ENCODE measurements at places on chromosomes 6 and 20. TPM values are rescaled to one million over a fixed set of nuclear protein-coding genes. Genes with fewer than 3 reads are reported as not detected.

GRCh38 chr6:31125586-31126363 lies 5.5 kb upstream of the CDSN start:
- DNase-seq = no peak

- DNase-seq = no peak
These were observed 18.7 kb downstream of the DIDO1 start for GRCh38 chr20:62907384-62908317.

The HFE gene
- total RNA-seq = 2.1 TPM

The MLIP gene
- total RNA-seq = not detected

DNA sequence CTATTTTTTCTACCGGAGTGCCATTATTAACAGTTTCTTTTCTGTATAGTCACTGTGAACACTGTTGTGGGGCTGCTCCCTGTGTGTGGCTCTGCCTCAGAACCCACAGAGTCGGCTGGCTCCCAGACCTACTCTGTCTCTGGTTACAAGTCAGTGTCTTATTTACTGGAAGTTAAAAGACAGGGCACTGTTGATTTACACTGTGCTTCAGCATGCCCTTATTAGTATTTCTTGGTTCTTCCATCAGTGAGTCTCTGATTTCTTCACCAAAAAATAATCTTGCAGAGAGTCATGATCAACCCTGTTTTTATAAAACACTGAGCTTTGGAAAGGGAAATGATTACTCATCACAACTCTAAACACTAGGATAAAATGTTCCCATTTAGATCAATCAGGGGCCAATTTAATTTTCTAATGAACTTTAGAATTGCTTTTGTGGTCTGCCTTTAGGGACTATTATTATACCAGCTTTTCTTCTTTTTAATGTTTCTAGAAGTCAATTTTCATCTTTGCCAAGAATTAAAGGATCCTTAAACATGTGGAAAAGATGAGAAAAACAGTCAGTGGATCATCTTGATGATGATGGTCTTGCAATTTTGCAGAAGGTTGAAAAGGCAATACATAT lies 92.6 kb downstream of the UTRN start:
- DNase-seq = no peak

DNA sequence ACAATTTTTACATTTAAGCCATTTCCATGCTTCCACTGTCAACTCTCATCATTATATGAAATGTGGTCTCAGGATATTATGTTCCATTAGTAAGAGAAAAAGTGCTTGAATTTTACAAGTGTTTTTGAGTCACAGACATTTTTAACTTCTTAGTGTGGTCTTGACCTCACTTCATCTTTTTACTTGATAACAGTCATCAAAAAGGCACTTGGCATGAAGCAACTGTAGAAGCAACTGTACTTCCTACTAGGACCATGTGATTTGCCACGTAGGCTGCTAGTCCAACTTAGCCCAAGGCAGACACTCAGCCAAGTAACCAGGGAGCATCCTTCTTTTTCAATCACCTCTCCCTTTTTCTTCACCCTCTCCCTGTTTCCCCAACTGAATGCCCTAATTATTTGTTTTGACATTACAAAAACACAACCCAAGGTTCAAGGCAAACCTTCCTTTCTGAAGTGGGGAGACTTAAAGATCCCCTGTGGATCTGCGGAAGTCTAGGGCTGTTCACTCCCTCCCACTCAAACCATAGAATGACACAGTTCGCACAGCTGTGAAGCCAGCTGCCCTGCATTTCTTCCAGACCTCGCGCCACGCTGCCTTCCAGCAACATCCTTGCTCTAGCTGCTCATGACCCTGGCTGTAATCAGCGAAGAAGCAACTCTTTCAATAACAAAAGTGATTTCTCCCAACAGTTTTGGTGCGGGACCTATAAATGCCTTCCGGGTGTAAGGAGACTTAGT lies 45.0 kb downstream of the PHACTR1 start:
- DNase-seq = no peak

GRCh38 chr6:12977206-12977605 lies 260.6 kb downstream of the PHACTR1 start:
- no peak for DNase-seq

The TMEM244 gene
- not detected for total RNA-seq

GRCh38 chr6:142530566-142530965 lies 228.8 kb downstream of the ADGRG6 start:
- DNase-seq = no peak

- DNase-seq = no peak
These were observed 32.1 kb downstream of the BEND3 start for GRCh38 chr6:107083047-107083768.

DNA sequence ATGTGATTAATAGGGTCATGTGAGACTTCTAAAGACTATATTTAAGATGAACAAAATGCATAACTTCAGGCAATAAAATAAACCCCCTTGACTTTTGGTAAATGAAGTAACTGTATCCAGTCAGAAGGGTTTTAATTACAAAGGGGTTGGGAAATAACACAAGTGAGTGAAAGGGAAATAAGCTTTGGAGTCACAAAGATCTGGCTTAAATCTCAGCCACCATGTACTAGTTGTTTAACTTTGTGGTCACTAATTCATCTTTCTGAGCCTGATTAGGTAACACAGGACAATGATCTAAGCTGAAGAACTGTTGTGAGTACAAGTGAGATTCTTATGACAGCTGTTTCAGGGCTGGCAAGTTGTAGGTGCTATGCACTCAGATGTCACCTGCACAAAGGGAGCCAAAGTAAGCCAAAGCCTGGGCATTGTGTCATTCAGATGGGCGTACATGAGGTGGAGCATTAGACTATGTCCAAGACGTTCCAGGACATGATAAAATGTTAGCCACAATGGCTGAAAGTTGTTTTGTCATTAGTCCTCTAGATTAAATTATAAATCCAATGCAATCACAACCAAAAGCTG lies 13.8 kb downstream of the TOMM34 start:
- no peak for DNase-seq

GRCh38 chr20:2533118-2533517 lies 3.3 kb upstream of the TMC2 start:
- DNase-seq = no peak
